Stimulated activated CD4-positive, alpha-beta T cell treated with anti-CD3 and anti-CD28 coated beads, TNF-alpha, amount 100 ng/mL, for 1 hour (primary cell): ENCODE measurements at places on chromosomes 7 and 10.

DNA sequence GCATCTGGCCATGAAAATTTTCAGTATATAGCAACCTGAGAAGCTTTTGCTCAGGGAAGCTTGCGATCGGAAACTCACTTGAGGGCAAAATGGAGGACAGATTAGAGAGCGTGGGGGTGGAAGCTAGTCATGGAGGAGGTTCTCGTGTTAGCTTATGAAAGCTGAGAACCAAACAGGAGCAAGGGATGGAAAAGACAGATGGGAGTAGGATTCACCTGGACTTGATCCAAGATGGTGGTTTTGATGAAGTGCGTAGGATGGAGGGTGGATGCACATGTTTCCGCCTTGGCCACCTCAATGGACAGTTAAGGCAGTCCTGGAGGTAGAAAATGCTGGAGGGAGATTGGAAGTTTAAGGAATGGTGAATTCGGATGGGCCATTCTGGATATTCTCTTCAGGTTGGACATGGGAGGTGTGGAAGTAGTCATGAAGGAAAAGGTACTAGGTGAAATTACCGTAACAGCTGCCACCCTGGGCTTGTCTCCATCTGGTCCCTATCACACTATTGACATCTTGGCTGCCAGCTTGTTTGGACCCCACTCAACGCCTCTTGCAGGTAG lies 6.3 kb upstream of the C10orf95 start:
- DNase-seq, result no peak

- no peak for DNase-seq
Measured at GRCh38 chr7:23894892-23895569, 185.0 kb downstream of the STK31 start.

GRCh38 chr7:100069991-100070390 lies 11.5 kb downstream of the ZNF3 start:
- DNase-seq, result no peak

DNA sequence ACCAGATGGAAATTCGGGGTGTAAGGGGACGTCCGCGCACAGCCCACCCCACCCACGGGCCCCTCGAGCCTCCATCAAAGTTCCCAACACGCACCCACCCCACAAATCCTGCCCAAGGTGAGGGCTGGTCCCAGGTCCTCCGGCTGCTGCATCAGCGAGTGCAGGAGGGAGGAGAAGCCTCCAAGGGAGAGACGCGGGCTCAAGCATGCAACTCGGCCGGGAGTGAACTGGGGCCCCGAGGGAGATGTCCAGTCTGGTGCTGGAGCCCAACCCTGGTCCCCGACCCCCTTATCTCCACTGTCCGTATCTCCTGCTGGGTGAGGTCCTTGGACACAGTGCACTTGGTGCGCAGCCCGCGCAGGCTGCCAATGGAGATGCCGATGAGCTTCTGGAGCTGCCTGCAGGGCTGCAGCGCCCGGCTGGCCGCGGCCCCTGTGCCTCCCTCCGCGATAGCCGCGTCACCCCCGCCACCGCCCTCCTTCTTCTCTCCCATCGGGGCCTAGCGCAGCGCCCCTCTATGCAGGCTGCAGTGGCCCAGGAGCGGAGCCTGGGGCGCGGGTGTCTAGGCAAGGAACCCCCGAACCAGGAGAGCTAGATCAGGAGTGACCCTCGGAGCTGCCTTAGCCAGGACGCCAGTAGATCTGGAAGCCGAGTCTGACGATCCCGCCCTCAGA lies 489.2 kb downstream of the ZNF33B start:
- no peak for DNase-seq

DNA sequence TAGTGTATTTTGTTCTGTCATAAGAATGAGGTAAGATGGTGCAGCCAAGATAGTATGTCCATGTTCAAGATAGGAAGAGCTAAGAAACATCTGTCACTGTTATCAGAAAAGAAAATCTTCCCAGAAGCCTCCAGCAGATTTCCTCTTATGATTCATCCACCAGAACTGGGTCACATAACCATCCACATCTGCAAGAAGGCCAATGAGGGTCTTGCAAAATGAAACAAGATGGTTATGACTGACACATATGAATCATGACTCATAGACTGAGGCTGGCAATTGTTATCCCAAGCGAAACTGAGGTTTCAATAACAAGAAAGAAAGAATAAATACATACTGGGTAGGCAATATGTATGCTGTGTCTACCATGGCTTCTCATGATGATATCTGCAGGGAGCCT lies 30.3 kb downstream of the CCNJ start:
- no peak for DNase-seq

DNA sequence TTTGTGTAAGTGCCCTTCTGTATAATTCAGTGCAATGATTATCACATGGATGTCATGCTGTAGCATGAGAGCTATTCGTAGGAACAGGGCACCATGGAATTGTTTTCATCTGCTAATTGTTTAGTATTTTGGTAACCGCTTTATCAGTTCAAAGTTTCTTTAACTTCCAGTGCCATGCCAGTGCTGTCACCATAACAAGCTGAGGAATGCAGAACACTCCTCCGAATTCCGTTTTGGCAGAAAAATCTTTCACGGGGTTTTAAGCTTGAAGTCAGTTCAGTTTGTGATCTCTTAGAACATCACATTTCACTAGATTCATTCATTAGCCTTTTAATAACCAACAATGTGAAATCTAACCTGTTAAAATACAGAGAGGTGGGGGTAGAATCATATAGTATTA lies 117.2 kb upstream of the SEMA3C start:
- no peak for DNase-seq

DNA sequence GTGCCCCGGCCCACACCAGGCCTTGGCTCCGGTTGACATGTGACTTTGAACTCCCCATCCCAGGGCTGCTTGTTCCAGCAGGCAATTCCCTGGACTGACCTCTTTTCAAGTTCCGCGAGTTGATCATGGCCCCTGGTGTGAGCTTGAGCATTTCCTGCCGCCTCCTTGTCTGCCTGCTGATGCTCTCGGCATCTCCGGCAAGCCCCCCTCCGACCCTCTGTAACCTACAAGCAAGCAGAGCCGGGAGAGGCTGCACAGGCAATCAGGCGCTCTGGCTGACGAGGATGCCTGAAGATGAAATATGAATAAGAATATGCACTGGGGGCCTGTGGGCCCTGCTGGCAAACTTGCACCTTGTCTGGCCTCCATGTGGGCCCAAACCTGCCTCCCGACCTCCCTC lies 304.9 kb upstream of the MKI67 start:
- DNase-seq, result no peak

DNA sequence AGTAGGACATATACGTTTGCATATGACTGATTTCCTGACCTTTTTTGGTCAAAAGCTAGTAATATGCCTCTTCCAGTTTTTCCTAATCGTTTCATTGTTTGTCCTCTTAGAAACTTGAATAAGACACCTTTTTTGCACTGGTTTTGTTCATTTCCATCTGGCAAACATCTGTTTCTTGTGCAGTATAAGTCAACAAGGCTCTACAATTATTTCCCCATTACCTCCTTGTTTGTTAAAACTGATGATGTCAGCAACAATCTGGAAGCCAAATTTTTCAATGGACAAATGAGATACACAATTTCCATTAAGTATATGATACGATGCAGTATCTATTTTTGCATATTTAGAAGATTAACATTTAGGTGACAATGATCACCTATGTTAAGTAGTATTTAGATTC lies 148.8 kb downstream of the NRBF2 start:
- no peak for DNase-seq

- DNase-seq, result no peak
Measured at GRCh38 chr7:39272111-39272510, 294.1 kb upstream of the YAE1 start.

DNA sequence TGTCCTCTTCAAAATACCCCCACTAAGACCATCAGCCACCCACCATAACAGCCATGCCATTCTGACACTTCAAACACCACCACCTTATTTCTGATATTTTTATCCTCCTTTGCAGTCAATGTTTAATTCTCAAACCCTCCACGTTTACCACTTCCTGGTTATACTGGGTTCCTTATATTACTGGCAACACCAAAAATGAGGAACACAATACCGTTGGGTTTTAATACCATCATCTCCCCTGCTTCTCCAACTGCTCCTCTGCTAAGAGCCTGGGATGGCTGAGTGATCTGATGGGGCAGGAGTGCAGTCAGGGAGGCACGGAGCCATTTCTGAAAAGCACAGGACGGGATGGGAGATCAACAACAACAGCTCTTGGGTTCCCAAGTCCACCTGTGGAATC lies 140.5 kb downstream of the CHCHD3 start:
- DNase-seq, result no peak

DNA sequence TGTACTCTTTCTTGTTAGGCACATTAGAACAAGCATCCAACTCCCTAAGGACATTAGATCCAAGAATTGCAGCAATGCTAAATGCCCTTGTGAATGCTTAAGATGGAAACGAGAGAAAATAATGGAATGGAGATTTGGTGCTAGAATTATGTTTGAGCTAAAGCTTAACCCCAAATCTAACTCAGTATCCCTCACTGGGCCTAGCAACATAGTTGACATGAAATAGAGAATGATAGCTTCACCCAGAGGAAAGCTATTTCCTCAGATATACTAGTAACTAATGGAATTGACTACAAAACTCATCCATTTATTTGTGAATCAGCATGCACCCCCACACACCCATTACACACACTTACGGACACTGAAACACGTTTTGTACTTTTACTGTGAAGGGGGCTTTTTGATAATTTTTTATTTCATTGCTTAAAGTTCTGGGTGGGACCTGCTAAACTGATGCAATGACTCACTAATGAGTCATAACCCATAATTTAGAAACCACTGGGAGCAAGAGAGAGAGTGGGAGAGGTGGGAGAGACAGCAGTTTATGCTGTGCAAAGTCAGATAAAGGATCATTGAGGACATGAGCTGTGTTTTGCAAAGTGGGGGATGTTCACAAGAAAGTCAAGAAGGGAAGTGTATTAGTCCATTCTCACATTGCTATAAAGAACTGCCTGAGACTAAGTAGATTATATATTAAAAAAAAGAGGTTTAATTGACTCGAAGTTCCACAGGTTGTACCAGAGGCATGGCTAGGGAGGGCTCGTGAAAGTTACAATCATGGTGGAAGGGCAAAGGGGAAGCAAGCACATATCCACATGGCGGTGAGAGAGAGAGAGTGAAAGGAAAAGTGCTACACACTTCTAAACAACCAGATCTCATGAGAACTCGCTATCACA lies 382.7 kb downstream of the SFMBT2 start:
- no peak for DNase-seq

DNA sequence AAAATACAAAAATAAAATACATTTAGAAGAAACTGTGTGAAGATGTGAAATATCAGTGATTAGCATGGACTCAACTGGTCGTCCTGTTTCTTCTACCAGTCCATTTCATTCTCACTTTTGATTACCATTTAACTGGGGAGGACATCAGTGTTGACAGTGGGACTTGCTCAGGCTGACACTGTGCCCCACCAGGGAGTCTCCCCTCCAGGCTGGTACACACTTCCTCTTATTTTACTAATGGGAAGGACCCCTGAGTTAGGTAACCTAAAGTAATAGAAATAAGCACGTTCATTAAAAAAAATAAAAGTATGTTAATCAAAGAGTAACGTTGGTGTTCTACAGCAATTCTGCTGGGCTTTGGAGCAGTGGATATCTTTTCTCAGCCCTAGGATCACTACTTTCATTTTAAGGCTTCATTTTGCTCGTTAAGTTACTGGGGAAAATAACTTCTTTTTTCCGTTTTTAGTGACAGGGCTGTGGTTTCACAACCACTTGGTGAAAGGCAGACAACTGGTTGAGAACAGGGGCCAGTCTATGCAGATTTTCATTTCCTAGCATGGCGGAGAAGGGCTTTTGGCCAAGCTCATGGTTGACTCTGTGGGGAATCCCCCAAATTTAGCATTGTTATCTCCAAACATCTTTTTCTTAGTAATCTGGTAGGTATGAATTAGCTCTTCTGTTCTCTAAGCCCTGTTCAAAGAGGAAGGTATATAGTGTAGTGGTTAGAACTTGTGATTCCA lies 2.1 kb downstream of the SNX10 start:
- DNase-seq, result no peak
